ENCODE measurements at places on chromosomes 4 and X.

- DNase-seq, result no peak
Measured at GRCh38 chrX:72016881-72017783, 106.5 kb downstream of the NHSL2 start.

- no peak for DNase-seq
Measured at GRCh38 chr4:65340382-65341109, 329.7 kb downstream of the EPHA5 start.

- no peak for DNase-seq
Measured at GRCh38 chr4:170420255-170420693, 330.5 kb upstream of the AADAT start.

DNA sequence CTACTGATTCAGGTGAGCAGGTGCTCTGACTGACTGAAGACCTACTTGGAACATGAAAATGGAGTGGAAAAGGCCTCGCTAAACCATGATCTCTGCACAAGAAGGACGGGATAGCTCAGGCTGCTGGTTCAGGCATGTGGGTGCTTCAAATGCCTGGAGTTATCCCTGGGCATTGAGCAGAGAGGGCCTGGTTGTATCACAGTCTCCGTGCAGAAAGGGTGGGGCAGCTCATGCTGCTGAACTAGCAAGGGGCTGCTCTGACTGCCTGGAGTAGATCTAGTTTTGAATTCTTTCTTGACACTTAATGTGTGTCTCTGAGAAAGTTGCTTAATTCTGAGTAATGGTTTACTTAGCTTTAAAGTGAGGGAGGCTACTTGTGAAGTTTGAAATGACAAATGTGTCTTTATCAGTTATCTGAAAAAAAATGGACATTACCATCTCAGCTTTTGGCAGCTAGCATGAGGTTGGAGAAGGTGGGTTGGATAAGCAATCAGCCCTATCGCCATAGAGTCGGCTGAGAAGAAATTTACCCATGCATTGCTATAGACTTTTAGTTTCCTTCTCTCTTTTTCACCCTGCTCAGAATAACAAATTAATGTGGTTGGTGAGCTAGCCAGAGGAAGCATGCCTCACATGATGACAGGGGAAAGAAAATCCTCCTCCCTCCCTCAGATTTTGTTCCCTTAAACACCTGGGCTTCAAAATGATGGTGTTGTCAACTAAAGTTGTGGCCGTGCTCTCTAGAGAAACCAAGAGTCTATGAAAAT, 832.4 kb downstream of the STIM2 start:
- DNase-seq, result no peak

GRCh38 chr4:152510349-152511147, 25.3 kb downstream of the FBXW7 start:
- DNase-seq, result no peak

DNA sequence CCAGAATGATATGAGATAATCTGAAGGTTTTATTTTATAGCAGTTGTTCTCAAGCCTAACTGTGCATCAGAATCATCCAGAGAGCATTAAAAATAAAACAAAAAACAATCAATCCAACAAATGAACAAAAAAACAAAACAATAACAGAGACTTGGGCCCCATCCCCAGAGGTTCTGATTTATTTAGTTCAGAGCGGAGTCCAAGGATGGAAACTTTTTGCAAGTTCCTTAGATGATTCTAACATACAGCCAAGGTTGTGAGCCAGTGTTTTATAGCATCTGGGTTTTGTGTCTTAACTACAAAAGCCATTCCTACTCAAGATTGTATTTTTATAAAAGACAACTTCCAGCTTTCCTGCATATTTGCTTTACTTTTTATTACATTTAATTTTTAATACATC, 59.4 kb upstream of the GRPR start:
- DNase-seq, result no peak

DNA sequence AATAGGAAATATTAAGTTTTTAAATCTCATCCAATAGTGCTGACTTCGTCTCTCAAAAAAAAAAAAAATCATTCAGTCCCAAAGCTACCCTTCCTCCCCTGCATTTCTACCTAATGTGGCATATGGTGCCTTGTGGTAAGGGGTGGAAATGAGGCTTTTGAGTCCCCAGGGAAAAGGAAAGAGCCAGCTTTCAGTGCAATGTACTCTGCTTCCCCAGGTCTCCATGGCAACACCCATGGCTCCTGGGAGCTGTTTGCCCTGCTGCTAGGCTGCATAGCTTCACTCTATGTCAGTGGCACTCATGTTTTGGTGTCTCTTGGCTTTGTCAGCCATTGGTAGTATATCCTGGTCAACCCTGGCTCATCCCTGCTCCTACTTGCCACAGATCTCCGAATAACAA, 175.9 kb downstream of the SLC39A8 start:
- no peak for DNase-seq

- DNase-seq, result no peak
Measured at GRCh38 chr4:40363382-40363920, 28.3 kb downstream of the CHRNA9 start.

DNA sequence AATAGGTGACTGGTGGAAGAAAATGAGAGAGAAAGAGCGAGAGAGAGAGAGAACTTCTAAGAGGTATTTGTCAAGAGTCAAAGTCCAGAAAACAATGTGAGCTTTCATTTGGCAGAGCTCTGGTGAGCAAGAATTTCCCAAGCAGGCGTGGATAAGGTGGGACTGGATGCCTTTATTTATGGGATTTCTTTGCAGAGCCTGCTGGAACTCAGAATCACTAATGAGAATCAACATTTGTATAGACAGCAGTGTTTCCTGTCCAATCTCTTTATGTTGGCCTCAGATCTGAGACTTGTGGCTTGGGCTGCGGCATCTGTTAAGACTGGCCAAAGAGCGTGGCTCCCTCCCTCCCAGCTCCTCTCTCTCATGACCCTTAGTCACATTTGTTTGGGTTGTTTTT, 67.9 kb upstream of the TBL1X start:
- no peak for DNase-seq

DNA sequence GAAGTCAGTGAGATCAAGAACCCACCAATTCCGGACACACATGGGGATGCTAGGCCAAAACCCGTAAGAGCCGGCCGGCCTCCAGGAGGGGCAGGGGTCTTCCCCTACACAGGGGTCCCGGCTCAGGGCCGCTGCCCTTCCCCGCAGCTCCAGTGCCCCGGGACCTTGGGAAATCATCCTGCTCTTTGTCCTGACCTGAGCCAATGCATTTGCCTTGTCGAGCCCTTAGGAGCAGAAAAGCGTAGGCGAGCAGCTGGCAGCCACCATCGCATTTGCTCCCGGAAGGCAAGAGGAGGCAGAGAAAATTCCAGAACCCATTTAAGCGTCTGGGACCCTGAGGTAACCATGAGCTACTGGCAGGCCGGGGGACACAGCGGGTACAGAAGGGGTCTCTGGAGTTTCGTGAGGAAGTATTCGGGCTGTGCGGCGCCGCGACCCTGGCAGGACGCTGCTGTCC, 7.4 kb upstream of the TNIP2 start:
- DNase-seq, result no peak

- no peak for DNase-seq
Measured at GRCh38 chr4:11343536-11343935, 85.2 kb downstream of the HS3ST1 start.

DNA sequence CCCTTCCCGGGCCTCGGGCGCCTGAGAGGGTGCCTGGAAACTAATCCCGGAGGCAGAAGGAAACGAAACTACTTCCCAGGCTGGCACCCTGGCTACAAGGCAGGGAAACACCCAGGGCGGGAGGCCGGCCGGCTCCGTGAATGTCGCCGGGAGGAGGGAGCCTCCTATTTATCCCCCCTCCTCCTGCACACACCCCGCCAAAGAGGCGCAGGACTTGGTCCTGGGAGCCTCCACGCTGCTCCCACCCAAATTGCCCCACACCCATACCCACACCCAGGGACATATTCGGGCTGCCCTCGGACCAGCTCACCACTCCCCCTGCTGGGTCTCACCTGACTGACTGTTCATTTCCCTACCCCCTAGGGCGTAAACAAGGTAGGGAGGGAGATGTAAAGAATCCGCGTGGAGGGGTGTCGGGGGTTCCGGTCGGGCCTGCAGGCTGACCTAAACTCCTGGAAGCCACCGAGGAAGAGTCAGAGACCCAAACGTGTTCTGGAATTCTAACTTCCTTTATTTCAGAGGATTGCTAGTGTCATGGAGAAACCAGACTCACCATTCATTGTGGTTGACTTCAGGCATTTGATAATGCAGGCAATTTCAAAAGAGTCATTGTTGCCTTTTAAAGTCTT, at the start of gene BTC:
TSS of gene BTC (minus strand) at position 142 of the 629 bp plus-strand sequence. CDS start 198 bp downstream, outside the sequence.
- DNase-seq, result no peak

DNA sequence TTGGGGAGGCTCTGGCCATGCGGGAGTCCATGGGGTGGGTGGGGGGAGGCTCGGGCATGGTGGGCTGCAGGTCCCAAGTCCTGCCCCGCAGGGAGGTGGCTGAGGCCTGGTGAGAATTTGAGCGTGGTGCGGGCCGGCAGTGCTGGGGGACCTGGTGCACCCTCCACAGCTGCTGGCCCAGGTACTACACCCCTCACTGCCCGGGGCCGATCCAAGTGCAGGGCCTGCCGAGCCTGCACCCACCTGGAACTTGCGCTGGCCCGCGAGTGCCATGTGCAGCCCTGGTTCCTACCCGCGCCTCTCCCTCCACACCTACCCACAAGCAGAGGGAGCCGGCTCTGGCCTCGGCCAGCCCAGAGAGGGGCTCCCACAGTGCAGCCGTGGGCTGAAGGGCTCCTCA, 5.7 kb upstream of the SPANXN2 start:
- DNase-seq, result no peak

DNA sequence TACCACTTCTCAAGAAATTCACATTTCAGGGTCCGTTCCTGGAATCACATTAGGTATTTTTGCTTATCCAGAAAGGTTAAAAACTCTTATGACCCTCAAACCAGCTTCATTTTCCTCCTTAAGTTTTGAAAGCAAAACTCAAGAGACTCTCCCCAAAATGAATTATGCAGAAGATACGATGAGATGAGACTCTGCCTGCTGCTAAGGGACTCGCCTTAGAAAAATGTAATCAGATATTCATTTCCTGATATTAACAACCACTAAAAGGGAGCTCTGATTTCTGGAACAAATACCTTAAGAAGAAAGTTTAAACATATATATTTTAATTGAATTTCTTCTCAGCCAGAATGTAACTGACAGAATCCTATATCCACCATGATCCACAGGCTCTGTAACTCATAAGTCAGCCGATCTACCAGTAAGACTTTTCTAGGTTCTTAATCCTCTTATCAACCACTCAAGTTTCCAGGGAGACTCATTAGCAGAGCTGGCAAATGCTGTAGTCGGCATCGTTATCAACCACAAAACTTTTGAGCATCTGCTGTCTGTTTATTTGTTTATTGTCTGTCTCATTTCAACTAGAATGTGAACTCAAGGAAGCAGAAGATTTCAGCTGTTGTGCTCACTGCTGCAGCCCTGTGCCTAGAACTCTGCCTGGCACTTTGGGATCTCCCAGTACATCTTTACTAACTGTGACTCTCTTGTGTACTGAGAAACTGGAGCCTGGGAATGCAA, 112.5 kb downstream of the LDB2 start:
- no peak for DNase-seq

DNA sequence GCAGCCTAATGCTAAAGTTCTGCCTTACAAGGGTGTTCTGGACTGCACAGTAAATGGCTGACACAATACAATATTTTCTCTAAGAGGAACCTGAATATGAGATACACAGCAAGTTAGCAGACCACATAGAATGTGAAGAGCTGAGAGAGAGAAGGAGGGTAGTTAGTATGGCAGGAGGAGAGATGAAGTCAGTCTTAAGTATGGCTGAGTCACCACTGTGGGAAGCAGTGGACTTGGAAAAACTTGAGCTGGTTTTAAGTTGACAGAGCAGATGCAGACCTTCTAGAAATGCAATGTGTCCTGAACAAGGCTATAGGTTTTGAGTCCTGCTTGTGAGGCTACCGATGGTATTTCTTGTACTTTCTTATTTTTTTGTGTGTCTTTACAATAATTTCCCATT, 172.5 kb downstream of the SH2D1A start:
- no peak for DNase-seq

GRCh38 chr4:109729117-109729717, 653 bp downstream of the PLA2G12A start:
- no peak for DNase-seq

DNA sequence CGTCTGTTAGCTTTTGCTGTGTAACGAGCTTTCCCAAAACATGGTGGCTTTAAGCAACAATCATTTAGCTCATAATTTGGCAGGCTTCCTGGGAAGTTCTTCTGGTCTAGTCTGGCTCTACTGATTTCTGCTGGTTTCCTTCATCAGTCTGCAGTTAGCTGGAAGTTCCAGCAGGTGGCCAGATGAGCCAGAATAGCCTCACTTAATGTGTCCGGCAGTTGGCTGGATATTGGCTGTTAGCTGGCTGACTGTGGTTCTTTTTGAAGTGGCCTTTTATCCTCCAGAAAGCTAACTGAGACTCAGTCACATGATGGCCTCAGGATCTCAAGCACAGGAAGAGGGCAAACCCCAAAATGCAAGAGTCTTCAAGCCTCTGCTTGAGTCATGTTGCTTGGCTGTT, 34.9 kb downstream of the FTHL17 start:
- DNase-seq, result no peak
